ENCODE measurements at places on chromosomes 16 and 17. TPM values are rescaled to one million over a fixed set of nuclear protein-coding genes. Genes with fewer than 3 reads are reported as not detected.

DNA sequence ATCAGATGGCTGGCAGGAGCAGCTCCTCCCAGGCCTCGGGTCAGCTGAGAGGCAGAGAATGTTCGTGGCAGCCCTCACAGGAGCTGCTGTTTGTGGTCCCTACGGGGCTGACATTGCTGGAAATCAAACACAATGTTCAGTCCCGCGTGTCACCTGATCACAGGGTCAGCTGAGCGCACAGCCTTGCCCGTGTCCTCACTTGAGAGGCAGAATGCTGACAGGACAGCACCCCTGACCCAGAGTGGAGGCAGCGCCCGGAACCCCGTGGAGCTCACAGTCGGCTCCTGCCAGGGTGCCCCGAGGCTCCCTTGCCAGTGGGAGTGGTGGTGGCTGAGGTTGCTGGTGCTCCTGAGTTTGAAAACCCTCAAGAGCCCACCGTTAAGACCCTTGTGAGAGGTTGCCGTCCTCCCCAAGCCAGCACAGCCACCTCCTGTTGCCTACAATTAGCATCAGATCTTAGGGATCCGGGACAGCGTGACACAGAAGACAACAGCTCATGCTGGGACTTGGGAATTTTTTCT is 3.6 kb upstream of the CHMP6 start:
- DNase-seq = no peak

DNA sequence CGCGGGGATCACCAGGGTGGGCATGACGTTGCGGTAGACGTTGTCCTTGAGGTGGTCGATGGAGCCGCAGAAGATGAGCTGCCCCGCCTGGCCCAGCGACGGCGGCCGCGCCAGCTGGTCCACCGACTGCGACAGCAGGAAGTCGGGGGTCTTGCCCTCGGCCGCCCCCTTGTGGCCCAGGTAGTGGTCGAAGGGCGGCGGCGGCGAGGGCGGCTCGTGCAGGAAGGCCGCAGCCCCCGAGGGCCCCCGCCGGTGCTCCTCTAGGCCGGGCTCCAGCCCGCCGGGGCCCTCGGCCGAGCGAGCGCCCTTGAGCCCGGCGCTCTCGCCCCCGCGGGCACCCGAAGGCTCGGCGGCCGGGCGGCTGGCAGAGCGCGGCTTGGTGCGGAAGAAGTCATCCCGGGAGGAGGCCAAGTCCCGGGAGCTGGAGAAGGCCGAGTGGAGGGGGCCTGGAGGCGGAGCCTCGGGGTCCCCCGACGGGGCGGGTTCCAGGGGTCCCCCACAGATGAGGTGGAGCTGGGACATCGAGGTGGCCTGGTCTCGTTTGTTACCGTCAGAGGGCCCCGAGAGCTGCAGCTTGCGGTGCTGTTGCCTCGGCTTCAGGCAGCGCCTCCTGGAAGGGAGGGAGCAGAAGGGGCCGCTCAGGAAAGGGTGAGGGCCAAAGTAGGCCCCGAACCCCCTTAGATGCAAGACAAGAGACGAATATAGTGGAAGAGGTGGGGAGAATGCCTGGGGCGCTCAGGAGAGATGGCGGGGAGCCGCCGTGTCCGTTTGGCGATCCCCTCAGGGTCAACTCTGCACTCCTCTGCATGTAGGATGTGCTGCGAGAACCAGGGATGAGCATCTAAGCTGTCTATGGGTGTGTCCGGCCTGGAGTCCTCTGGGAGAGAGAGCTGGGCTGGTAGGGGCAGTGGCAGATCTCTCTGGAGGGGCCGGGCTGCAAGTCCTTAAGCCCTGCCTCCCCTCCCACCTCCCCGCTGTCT is 8.8 kb downstream of the FAM171A2 start:
- DNase-seq = no peak

DNA sequence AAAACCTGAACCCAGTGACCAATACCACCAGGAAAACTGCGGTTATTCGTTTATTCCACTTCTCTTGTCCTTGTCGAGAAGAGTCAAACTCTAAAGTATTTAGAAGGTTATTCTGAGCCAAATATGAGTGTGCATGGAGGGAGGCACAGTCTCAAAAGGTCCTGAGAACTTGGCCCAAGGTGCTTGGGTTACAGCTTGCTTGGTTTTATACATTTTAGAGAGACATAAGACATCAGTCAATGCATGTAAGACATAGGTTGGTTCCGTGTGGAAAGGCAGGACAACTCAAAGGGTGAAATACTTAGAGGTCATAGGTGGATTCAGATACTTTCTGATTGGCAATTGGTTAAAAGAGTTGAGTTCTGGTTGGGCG is 681 bp upstream of the TRAP1 start:
- DNase-seq = no peak

DNA sequence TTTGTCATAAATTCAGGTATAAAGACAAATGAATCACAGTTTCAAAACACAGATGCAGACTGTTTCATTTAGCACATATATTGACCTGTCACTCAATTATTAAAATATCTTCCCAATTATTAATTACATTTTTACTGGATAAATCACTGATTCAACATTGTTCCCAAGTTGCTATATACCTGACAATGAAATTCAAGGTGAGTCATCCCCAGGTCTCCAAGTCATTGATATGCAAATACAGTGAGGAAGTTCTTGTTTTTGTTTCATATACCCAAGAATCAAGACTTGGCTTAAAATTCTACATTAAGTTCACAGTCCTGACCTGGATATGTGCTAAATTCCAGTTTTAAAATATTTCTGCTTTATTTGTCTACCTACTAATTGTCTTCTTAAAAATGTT is 599.3 kb upstream of the PSMD7 start:
- no peak for DNase-seq

GRCh38 chr17:17057057-17057551 is 14.8 kb downstream of the MPRIP start:
- no peak for DNase-seq

- DNase-seq = no peak
Measured at GRCh38 chr16:21166561-21166961, 8.1 kb downstream of the LDAF1 start.

CDH5 gene
- total RNA-seq = 77.1 TPM

KRT9 gene
- not detected for total RNA-seq
